ENCODE measurements at places on chromosomes 5 and 9.

GRCh38 chr9:112508377-112508776 lies 21.8 kb downstream of the KIAA1958 start:
- DNase-seq: no peak

DNA sequence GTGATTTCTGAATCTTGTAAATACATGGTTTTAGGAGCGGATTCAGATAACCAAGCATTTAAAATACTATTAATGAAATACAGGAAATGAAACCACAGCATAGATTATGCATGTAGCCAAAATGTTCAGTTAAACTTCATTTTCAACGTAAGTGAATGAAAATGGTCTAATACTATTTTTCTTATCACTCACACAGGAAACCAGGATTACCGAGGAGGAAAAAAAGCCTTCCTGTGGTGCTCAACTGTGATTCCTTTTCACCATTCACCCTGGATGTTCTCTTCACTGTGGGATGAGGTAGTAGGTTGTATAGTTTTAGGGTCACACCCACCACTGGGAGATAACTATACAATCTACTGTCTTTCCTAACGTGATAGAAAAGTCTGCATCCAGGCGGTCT lies 83.4 kb upstream of the ZNF169 start:
- no peak for DNase-seq

DNA sequence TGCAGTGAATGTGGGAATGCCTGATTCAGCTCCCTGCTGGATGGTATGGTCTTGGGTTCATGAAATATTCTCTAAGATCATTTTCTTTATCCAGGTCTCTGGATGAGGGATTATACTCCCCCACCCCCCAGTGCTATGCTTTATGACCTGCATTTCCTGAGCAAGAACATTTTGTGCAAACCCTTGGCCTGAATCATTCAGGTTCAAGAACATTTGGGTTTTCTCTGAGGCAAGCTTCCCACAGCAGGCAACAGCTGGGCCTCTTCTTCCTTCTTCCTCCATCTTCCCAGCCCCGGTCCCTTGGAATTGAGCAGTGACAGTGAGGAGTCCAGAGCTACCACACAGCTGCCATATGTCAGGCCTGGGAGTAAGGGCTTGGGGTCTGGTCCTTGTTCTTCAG lies 58.6 kb upstream of the TNFSF15 start:
- no peak for DNase-seq

DNA sequence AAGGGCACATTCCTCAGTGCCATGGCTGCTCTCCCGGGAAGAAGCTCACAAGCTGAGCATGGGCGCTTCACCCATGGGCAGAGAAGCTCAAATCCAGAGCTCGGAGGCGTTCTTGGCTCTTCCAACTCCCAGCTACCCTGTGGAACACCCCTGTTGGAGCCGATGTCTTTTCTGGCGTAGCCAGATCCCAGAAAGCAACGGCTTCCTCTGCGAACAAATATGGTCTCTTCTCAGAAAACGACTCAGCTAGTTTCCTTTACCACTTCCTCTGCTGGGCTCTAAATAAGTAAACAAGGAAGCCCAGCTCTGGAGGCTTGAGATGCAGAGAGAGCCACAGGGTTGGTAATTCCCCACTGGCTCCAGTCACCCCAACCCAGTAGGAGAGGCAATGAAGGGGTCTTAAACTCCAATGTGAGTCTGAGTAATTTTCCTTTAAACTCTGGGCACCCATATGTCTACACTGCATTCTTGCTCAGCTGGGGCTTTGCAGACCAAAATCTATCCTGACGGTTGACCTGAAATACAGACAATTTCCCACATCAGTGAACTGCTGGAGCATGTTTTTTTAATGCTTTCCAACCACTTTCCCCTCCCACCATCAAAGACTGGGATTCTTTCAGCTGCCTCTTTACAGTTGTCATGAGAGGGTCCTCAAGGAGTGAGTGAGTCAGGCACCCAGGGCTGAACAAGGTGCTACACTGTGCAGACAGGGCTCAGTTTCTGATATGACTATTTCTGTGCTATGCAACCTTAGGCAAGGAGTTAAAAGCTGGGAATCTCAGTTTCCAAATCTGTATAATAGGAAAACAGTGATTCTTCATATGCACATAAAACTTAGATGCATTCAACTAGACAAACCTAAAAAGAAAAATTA lies at the start of gene LCP2:
Gene LCP2, minus strand, starts transcription at position 189 of the 874 bp plus-strand sequence. Its CDS starts 166 bp downstream, at position 23.
- peak; percentile 72 for DNase-seq

GRCh38 chr5:15600035-15600434 lies 100.1 kb downstream of the FBXL7 start:
- DNase-seq: no peak

DNA sequence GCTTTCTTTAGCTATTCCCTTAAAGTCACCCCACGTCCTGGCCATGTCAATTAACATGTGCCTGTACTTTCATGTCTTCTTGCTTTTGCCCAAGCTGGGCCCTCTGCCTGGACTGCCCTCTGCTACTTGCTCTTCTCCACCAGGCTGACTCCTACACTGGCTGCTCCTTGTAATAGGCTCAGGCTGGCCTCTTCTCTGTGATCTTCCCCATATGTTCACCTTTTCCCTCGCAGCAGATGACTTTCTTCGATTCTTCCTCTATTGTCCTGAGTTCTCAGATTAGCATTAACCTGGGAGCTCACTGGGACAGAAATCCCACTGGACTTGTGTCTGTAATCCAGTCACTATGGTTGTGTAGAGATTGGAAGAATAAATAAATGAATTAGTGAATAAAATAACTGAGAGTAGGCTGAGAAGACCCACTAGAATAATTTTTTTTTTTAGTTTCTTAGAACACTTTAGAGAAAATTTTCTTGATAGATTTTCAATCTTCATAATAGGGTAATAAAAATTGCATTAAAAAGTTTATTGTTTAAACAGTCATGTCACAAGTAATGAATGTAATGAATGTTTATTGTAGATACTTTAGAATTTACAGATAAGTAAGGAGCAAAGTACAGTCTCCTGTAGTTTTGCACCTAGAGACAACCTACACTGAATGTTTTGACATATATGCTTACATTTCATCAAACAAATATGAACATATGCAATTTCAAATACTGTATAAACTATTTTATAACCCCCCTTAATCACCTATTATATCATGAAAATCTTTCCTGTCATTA lies 47.4 kb upstream of the TNFSF15 start:
- no peak for DNase-seq

DNA sequence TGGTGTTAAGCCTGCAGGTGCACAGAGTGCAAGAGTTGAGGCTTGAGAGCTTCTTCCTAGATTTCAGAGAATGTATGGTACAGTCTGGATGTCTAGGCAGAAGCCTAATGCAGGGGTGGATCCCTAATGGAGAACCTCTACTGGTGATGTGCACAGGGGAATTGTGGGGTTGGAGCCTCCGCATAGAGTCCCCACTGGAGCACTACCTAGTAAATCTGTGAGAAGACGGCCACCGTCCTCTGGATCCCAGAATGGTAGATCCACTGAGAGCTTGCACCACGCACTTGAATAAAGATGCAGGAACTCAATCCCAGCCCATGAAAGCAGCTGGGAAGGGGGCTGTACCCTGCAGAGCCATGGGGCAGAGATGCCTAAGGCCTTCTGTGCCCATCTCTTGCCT lies 699.4 kb upstream of the FAM174A start:
- DNase-seq: no peak

DNA sequence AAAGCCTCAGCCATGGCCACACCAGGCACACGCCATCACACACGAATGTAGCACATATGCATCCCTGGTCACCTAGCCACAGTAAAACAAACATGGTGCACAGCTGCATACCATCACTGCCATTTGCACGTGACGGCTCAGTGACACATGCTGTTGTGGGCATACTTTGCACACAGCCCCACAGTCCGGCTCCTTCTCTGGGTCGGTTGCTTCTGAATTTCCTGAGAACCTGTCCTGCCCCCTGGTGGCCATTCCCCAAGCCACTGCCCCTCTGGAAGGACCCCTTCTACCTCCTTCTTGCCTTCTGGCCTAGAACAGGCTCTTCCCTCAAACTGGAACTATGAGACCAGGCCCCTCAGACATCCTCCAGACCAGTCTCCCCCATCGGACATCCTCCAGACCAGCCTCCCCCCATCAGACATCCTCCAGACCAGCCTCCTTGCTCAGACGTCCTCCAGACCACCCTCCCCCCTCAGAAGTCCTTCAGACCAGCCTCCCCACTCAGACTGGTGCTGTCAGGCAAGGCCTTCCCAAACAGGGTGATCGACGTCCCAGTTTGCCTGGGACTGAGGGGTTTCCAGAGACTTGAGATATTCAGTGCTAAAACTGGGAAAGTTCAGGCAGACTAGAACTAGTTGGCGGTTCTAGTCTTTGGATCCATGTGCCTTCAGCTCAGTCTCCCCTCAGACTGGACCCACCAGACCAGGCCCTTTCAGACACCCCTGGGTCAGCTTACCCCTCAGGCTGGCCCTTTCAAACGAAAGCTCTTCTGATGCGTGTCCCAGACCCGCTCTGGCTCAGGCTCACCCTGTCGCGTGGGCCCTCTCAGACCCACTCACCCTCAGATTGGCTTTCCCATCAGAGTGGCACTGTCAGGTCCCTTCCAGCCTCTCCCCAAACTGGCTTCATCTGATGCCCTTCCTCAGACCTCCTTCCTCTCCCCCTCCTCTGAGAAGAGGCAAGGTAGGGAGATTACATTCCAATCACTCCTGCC lies 24.3 kb upstream of the ENHO start:
- peak; percentile 75 for DNase-seq

DNA sequence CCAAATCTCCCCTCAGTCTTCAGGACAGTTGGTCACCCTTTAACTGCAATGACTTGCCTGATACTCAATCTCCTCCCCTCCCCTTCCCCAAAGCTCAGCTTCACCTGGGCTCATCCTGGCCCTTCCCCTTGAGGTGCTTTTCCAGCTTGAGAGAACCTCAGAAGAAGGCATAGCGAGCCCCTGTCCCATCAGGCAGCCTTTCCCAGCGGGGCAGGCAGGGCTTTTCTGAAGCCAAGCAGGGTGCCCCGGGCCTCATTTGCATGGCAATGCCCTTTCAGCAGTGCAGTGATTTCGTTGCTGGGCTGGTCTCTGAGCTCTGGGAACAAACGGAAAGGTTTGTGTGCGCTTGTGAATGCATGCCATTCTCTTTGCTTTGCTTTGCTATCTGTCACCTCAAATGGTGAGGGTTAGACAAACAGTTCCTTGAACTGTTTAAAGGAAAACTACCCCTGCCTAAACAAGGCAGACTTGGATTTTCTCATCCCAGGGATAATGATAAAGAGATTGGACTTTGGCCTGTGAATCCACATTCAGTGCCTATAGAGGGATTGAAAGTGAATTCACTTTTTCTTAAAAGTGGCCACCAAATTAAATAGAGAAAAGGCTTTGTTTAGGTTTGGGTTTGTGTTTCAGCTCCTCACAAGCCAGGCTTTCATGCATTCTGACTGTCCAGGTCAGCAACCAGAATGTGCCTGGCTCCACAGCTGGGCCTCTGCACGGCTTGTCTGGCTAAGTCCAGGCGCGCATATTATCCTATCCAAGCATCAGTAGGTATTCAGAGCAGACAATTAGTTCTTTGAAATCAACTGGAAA lies 165.3 kb downstream of the ZNF608 start:
- DNase-seq: no peak
